Ovary (tissue), 10 donors: ENCODE measurements at places on chromosomes 11 and 22. TPM values are rescaled to one million over a fixed set of nuclear protein-coding genes. Genes with fewer than 3 reads are reported as not detected.
A peak's percentile ranks its signal among the peaks of the same experiment; 100 is the strongest.

GRCh38 chr11:10377183-10377582, 72.3 kb downstream of the ADM start:
- H3K27ac ChIP-seq: no peak overlapping the region
- no peaks in the 10 kb centered on the region for H3K27me3 ChIP-seq
- H3K36me3 ChIP-seq: no peaks in the 10 kb centered on the region

DNA sequence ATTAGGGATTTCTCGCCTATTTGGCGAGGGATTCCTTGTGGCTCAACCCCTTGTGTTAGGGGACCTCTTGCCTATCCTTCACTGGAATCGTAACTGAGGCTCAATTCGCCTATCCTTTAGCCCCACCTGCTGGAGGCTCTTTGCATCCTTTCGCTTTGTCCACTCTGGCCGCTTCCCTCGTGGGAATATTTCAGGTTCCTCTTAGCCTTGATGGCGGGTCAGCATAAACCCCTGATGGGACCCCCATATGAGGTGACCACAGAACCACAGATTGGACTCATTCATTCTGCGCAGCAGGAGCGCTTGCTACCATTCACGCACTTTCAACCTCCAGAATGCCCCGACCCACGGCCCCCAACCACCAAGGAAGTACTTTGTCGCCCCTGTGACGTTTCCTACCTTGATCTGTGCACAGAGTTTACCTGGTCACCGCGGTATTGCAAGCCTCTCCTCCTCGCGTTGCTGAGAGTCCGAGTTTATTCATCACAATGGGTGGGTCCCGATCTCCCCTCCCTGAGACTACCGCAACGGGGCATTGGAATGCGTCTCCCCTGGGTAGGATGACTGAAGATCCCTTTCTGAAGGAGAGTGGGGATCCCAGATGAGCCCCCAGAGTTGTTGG, at the start of gene OR52N2:
TSS of gene OR52N2 (plus strand) at position 425 of the 622 bp plus-strand sequence. CDS start 11,412 bp downstream, outside the sequence.
- H3K27ac ChIP-seq: no peak within 1 kb of the TSS
- no peaks in the 10 kb centered on the region for H3K4me1 ChIP-seq
- peak; percentile 38 for DNase-seq

GRCh38 chr11:37320921-37321320, 722.9 kb upstream of the RAG2 start:
- no peaks in the 10 kb centered on the region for H3K4me1 ChIP-seq
- no peaks in the 10 kb centered on the region for H3K27me3 ChIP-seq
- DNase-seq: no peak

DNA sequence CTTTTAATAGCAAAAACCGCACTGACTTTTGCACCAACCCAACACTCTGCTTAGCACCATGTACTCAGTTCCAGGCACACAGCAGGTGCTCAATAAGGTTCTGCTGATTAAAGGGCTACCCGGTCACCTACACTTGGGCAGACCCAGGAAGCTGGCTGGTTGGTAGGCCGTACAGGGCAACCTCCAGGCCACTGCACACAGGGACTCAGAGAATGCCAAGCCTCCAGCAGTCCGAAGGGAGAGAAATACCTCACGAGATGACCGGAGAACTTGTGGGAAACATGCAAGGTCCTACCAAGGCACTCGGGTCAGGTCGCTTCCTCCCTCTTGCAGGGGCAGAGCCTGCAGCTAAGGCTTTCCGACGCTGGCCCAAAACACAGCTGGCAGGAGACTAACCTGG, 109.2 kb downstream of the MICAL3 start:
- no peaks in the 10 kb centered on the region for H3K27me3 ChIP-seq
- no peak overlapping the region for H3K4me3 ChIP-seq
- no peak for DNase-seq
- peaks cover 14% of the 10 kb centered on the region for H3K4me1 ChIP-seq

DNA sequence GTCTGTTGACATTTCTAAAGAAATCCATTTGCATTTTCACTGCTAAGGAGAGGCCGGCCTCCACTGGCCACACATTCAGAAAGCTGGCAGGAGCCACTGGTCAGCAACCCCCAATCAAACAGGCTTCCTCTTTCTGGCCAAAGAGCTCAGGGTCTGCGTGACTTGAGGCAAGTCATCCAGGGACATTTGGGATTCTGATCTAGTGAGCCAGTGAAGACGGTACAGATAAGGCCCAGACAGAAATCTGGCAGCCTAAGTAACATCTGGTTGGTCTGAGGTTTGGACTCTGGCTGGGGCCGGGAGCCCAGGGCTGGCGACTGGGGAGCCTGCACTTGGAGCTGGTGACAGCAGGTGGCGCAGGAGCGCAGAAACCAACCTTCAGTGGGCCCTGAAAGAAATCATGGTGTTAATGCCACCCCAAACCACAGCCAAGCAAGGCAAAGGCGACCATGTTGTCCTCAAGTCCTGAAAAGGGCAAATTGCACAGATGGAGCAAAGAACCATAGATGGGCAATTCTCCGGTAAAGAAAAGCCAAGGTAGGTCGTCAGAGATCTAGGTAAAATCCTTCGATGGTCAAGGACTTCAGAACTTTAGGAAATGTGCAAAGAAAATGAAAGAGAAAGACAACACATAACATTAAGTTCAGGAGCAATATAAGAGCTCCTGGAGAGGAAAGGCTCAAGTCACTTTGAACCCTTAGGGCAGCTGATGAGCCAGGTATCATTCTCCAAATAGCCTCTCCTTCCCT, 99.4 kb upstream of the BLID start:
- H3K27ac ChIP-seq: no peak overlapping the region
- no peaks in the 10 kb centered on the region for H3K27me3 ChIP-seq

DNA sequence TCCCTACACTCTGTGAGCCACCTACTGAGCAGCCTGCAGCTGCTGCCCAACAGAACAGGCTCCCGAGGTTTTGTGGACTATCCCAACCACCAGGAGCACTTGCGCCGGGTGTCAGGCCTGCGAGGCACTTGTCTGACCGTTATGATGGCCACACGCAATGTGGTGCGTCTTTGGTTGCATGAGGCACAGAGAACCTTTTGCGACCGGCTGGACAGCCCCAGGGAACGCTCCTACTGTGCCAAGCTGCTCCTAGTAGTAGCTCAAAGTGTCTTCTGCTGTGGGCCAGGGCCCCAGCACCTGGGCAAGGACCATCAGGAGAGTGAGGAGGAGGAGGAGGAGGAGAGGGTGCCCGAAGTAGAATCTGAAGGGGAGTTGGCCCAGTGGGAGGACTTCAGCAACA, 46.4 kb downstream of the RRP8 start:
- no peaks in the 10 kb centered on the region for H3K27me3 ChIP-seq
- DNase-seq: no peak
- no peaks in the 10 kb centered on the region for H3K4me1 ChIP-seq
- no peak overlapping the region for H3K27ac ChIP-seq

DNA sequence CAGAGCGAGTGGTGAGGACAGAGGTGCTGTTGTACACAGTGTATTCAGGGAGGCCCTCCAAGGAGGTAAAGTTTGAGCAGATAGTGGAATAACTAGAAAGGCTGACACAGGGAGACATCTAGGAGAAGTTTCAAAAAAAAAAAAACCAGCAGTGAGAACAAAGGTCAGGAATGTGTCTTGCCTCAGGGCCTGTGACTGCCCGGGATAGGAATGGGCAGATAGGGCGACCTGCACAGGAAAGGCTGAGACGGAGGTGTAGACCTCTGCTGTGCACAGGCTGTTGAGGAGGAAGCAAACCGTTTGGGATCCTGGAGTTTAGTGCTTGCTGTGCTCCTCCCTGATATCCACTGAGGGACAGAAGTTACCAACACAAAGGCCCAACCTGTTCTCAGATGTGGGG, 406.5 kb upstream of the B3GAT1 start:
- H3K27me3 ChIP-seq: no peaks in the 10 kb centered on the region
- H3K36me3 ChIP-seq: no peaks in the 10 kb centered on the region
- H3K27ac ChIP-seq: no peak overlapping the region

DNA sequence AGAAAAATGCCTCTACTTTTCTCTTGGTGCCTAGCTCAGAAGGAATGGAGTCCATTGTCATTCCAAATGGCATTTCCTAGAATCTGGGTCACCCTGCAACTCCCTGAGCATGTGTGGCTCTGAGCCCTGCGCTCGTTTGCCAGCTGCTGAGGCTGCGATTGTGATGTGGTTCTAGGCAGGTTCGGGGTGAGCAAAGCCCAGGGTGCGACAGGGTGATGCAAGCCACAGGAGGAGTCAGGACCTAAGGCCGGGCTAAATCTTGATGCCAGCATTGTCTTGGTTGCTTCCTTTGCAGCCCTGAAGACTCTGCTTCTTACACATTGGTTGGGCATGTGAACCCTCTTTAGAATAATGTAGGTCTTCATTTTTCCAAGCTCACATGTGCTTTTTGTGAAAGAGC, 131.0 kb downstream of the MORC2 start:
- no peaks in the 10 kb centered on the region for H3K27me3 ChIP-seq
- H3K36me3 ChIP-seq: no peaks in the 10 kb centered on the region
- H3K4me1 ChIP-seq: no peaks in the 10 kb centered on the region
- H3K27ac ChIP-seq: no peak overlapping the region

GRCh38 chr11:69821511-69822040, 2.4 kb upstream of the FGF3 start:
- no peak for DNase-seq
- no peaks in the 10 kb centered on the region for H3K36me3 ChIP-seq
- H3K4me3 ChIP-seq: no peak overlapping the region
- no peaks in the 10 kb centered on the region for H3K4me1 ChIP-seq

- no peak overlapping the region for H3K4me3 ChIP-seq
- no peaks in the 10 kb centered on the region for H3K36me3 ChIP-seq
- H3K27me3 ChIP-seq: no peaks in the 10 kb centered on the region
- H3K27ac ChIP-seq: no peak overlapping the region
- no peaks in the 10 kb centered on the region for H3K4me1 ChIP-seq
- no peak for DNase-seq
Observed at GRCh38 chr11:7525424-7525823, 11.6 kb downstream of the PPFIBP2 start.

GRCh38 chr11:57354699-57355098, 16.5 kb downstream of the P2RX3 start:
- peaks cover under 1% of the 10 kb centered on the region for H3K4me1 ChIP-seq
- no peak overlapping the region for H3K4me3 ChIP-seq
- H3K27me3 ChIP-seq: no peaks in the 10 kb centered on the region
- H3K36me3 ChIP-seq: no peaks in the 10 kb centered on the region
- H3K27ac ChIP-seq: no peak overlapping the region

GRCh38 chr11:82701847-82702520, 31.7 kb downstream of the FAM181B start:
- DNase-seq: no peak
- no peak overlapping the region for H3K27ac ChIP-seq
- no peaks in the 10 kb centered on the region for H3K27me3 ChIP-seq
- H3K36me3 ChIP-seq: no peaks in the 10 kb centered on the region

DNA sequence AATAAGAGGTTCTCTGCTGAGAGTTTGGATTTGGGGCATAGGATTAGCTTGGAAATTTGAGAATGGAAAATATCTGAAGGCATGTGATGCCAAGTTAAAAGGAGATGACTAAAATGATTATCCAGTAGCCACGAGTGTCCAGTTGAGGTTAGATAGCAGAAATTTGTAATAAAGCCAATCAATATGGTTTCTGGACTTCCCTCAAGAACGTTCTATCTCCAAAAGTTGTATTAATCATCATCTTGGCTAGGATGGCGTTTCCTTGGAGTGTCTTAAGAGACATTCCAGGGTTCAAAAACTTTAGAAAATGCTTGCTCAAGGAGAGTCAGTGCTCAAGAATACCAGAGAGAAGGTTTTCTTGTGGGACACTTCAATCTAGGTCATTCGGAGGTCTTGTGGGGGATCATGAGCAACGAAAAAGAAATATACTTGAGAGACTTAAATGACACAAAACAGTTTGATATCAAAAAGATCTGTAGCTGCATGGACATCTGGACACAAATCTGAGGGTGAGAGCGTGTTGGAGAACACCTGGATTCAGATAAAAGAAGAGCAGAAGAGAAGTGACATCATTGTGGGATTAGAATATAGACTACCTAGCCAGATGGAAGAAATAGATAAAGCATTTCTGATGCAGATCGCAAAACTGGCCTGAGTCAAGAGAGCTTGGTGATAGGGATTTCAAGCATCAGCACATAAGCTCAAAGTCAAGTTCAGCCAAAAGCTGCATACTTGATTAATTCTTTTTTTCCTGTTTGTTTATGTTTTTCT, 97.7 kb downstream of the ARFGAP2 start:
- H3K27me3 ChIP-seq: no peaks in the 10 kb centered on the region
- H3K36me3 ChIP-seq: no peaks in the 10 kb centered on the region
- no peaks in the 10 kb centered on the region for H3K4me1 ChIP-seq
- H3K27ac ChIP-seq: no peak overlapping the region
- DNase-seq: no peak

- H3K27me3 ChIP-seq: no peaks in the 10 kb centered on the region
- H3K4me1 ChIP-seq: peaks cover 13% of the 10 kb centered on the region
- no peak for DNase-seq
- H3K27ac ChIP-seq: no peak overlapping the region
Observed at GRCh38 chr22:40204321-40205116, 26.8 kb downstream of the TNRC6B start.

- no peaks in the 10 kb centered on the region for H3K36me3 ChIP-seq
- peak overlapping the region; percentile 68 for H3K27ac ChIP-seq
- H3K27me3 ChIP-seq: no peaks in the 10 kb centered on the region
- H3K4me3 ChIP-seq: no peak overlapping the region
- DNase-seq: peak; percentile 96
- peaks cover 17% of the 10 kb centered on the region for H3K4me1 ChIP-seq
Observed at GRCh38 chr22:45997077-45997776, 20.3 kb upstream of the WNT7B start.

DNA sequence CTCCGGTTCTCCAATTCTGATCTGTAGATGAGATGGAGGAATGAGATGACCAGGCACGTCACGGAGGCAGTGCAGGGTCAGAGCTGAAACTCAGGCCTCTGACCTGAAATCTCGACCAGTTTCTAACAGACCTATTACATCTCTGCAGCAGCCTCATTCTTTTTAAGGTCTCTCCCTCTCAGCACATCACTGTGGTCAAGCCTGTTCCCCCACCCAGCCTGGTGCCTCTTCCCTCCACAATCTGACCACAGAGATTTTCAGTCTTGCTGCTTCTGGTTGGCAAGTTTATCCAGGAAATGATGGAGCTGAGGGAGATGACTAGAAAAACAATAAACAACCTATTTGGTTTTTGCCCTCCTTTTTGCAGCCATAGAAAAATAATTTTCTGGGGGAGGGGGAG, 9.5 kb downstream of the GRAMD1B start:
- no peak for DNase-seq
- H3K4me1 ChIP-seq: no peaks in the 10 kb centered on the region
- H3K4me3 ChIP-seq: no peak overlapping the region
- no peaks in the 10 kb centered on the region for H3K27me3 ChIP-seq
- no peaks in the 10 kb centered on the region for H3K36me3 ChIP-seq

- no peaks in the 10 kb centered on the region for H3K4me1 ChIP-seq
- H3K27ac ChIP-seq: no peak overlapping the region
Observed at GRCh38 chr11:135027461-135027860, 615.4 kb upstream of the B3GAT1 start.

GRCh38 chr11:119107538-119108145, 498 bp downstream of the C2CD2L start:
- DNase-seq: no peak
- peak overlapping the region; percentile 92 for H3K4me3 ChIP-seq
- peak overlapping the region; percentile 27 for H3K27ac ChIP-seq
- H3K4me1 ChIP-seq: peaks cover 13% of the 10 kb centered on the region

Gene GLYAT
- not detected for total RNA-seq

Gene ZDHHC8
- 64.7 TPM for total RNA-seq

Gene CHRDL2
- total RNA-seq: not detected

Gene TH
- 0.97 TPM for total RNA-seq

Gene PRAME
- total RNA-seq: 2.4 TPM

Gene RAB36
- 10.7 TPM for total RNA-seq

Gene PARVG
- total RNA-seq: 14.1 TPM

Gene CHRM1
- not detected for total RNA-seq

Gene TRIM64
- total RNA-seq: not detected

Gene GPHA2
- 1.6 TPM for total RNA-seq

Gene PNPLA3
- total RNA-seq: 4.1 TPM

Gene PITPNM1
- 77.2 TPM for total RNA-seq
